ENCODE measurements at places on chromosomes 3 and 15.

GRCh38 chr15:95329362-95329761, 1001.1 kb upstream of the NR2F2 start:
- DNase-seq: no peak

DNA sequence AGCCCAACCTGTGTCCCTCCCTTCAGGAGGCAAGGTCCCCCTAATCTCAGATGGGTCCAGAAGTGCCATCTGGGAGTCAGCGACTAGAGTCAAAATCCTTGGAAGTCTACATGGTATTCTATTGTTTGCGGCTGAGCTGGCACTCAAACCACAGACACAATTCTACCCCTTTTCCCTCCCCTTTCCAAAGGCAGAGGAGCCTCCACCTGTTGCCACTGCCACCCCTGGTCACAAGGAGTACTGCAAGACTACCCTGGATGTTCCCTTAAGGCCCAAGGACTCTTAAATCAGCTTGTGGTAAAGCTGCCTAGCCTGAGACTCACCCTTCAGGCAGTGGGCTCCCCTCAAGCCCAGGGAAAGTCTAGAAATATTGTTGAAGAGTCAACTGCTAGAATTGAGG, 4.3 kb upstream of the OR5H6 start:
- no peak for DNase-seq

DNA sequence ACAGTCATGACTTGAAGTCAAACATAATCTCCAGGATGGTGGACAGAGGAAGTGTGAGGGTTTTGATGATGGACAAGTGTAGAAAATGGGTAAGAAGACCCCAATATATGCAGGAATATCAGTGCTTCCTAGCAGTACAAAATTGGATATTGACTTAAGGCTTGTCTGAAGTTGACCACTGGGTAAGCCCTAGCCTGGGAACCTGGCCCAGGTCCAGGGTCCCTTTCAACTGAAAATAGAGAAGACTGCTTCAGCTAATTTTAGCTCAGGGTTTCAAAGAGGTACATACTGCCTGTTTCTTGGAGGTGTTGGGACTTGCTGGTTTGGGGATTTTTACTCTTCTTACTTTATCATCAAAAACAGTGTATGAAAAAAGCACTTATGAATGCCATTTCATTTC, 4.7 kb downstream of the NR1D2 start:
- DNase-seq: no peak

GRCh38 chr3:114060906-114061655, 4.5 kb downstream of the QTRT2 start:
- no peak for DNase-seq

- DNase-seq: no peak
These were observed 48.5 kb downstream of the MBNL1 start for GRCh38 chr3:152317184-152317583.

DNA sequence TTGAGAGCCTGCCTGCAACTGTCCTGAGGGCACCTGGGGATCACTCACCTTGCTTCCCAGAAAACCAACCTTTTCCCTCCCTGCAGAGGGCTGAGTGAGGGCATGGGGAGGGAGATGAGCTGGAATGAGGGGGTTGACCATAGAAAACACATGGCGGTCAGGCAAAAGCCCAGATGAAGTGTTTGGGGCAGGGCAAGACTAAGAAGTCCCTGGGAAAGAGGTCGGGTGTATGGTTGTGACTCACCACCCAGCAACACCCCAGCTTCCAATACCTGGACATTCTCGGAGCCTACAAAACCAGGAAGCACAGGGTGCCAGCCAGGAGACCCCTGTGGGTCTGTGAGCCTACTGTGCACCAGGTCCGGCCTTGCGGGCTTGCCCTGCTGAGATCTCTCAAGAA, 95.3 kb upstream of the ATP2B2 start:
- no peak for DNase-seq

Measured in NCI-H2107 (cell line).